ENCODE measurements at places on chromosomes 4 and X. TPM values are rescaled to one million over a fixed set of nuclear protein-coding genes. Genes with fewer than 3 reads are reported as not detected.

DNA sequence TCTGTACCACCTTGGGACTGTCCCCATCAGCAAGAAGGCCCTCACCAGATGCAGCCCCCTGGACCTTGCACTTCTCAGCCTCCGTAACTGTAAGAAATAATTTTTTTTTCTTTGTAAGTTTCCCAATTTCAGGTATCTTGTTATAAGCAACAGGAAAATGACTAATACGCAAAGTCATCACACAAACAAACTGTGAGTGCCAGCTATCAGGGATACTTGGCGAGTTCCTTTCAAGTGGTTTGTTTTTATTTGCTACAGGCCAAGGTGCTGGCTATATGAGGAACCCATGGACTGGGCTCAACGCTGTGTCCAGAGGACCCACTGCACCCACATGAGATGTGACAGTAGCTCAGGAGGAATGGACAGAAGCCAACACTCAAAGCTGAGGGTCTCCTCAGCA, 11.5 kb upstream of the GPM6B start:
- no peaks in the 10 kb centered on the region for H3K36me3 ChIP-seq
- H3K27ac ChIP-seq, result no peak overlapping the region
- no peaks in the 10 kb centered on the region for H3K27me3 ChIP-seq
- no peak for DNase-seq
- no peaks in the 10 kb centered on the region for H3K4me1 ChIP-seq
- H3K4me3 ChIP-seq, result no peak overlapping the region

Gene SUPT20HL2
- not detected for total RNA-seq

Gene ADH1C
- total RNA-seq, result 3.4 TPM

GRCh38 chrX:446245-446644, 59.5 kb upstream of the PPP2R3B start:
- H3K27me3 ChIP-seq, result no peaks in the 10 kb centered on the region
- no peak overlapping the region for H3K27ac ChIP-seq
- no peaks in the 10 kb centered on the region for H3K4me1 ChIP-seq
- DNase-seq, result no peak
- H3K36me3 ChIP-seq, result no peaks in the 10 kb centered on the region

GRCh38 chrX:138928737-138929459, 217.4 kb upstream of the FGF13 start:
- no peaks in the 10 kb centered on the region for H3K36me3 ChIP-seq
- DNase-seq, result no peak
- no peak overlapping the region for H3K4me3 ChIP-seq

- H3K4me3 ChIP-seq, result no peak overlapping the region
- peaks cover 8% of the 10 kb centered on the region for H3K36me3 ChIP-seq
- no peak for DNase-seq
- H3K4me1 ChIP-seq, result no peaks in the 10 kb centered on the region
- H3K27me3 ChIP-seq, result no peaks in the 10 kb centered on the region
Observed at GRCh38 chr4:39759569-39759968, 61.6 kb downstream of the UBE2K start.

DNA sequence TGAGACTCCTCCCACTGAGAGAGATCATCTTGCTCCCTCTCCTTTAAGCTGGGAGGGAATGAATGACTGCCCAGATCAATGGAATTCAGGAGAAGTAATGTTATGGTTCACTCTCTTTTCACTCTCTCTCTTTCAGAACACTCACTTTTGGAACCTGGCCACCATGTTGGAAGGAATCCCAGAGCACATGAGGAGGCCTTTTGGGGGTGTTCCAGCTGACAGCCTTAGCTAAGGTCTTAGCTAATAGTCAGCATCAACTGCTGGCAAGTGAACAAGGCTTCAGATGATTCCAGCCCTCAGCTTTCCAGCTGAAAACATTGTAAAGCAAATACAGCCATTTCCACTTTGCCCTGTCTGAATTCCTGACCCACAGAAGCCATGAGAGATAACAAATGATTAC, 124.0 kb upstream of the CLNK start:
- peaks cover 7% of the 10 kb centered on the region for H3K4me1 ChIP-seq
- no peaks in the 10 kb centered on the region for H3K36me3 ChIP-seq
- H3K27me3 ChIP-seq, result no peaks in the 10 kb centered on the region
- no peak overlapping the region for H3K27ac ChIP-seq

DNA sequence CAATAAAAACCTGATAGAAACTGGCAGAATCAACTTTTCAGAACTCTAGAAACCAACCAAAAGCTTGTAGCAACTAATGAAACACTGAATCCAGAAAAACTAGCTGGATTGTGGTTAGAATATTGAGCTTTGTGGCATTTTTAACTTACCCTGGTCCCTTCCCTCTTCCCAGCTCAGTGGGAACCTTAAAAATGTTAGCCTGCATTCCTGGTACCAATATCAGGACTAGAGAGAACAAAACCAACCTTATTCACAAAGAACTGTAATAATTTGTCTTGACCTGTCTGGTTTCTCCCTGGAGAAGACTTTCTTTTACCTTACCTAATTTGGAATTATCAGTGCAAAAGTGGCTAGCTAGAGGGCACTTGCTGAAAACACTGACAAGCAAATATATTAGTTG, 21.2 kb downstream of the SH3D19 start:
- no peak for DNase-seq
- no peak overlapping the region for H3K4me3 ChIP-seq
- no peaks in the 10 kb centered on the region for H3K4me1 ChIP-seq
- no peaks in the 10 kb centered on the region for H3K36me3 ChIP-seq
- no peaks in the 10 kb centered on the region for H3K27me3 ChIP-seq
- no peak overlapping the region for H3K27ac ChIP-seq

- no peak overlapping the region for H3K27ac ChIP-seq
- H3K4me1 ChIP-seq, result no peaks in the 10 kb centered on the region
- H3K36me3 ChIP-seq, result no peaks in the 10 kb centered on the region
- no peak overlapping the region for H3K4me3 ChIP-seq
- no peak for DNase-seq
Observed at GRCh38 chr4:146255463-146255862, 41.1 kb downstream of the REELD1 start.

DNA sequence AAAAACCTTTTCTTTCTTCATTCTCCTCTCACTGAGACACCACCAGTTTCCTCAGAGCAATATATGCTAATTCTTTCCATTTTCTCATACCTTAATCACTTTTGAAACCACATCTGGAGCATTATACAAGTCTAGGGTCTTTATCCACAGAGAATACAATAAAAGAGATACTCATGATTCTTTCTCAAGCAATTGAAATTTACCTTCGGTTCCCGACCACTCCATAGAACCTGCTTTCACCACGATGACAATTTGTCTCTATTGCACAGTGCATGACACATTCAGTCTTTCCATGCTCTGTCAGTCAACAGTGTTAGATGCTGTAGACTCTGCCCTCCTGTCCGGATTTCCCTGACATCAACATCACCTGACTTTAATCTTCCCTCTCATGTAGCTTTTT, 409.3 kb upstream of the NWD2 start:
- H3K4me3 ChIP-seq, result no peak overlapping the region
- no peaks in the 10 kb centered on the region for H3K27me3 ChIP-seq
- no peaks in the 10 kb centered on the region for H3K4me1 ChIP-seq

- no peak overlapping the region for H3K27ac ChIP-seq
- no peaks in the 10 kb centered on the region for H3K4me1 ChIP-seq
- no peak for DNase-seq
- H3K36me3 ChIP-seq, result no peaks in the 10 kb centered on the region
Observed at GRCh38 chrX:151816934-151817333, 82.4 kb downstream of the CNGA2 start.

Gene XG
- 9.0 TPM for total RNA-seq

All from aorta (tissue), 5 donors.